ENCODE measurements at places on chromosomes 11 and 22. TPM values are rescaled to one million over a fixed set of nuclear protein-coding genes. Genes with fewer than 3 reads are reported as not detected.

DNA sequence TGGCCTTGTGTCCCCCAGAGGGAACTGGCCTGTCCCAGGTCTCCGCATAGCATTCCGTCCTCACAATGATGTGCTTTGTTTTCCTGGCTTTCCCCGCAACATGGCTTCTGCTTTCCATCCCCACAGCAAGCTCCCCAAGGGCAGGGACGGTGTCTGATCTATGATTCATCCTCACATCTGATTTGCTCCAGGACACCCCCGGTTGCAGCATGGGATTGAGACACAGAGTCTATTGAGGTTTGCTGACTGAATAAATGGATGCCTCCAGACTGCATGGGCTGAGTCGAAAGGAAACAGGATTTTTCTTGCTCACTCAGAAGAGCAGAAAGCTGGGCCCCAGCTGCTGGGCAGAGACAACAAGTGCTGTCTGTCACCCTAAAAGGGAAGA lies 40.2 kb downstream of the LMO1 start:
- no peak for DNase-seq

GRCh38 chr22:34798605-34799004 lies 267.4 kb upstream of the ISX start:
- no peak for DNase-seq

DNA sequence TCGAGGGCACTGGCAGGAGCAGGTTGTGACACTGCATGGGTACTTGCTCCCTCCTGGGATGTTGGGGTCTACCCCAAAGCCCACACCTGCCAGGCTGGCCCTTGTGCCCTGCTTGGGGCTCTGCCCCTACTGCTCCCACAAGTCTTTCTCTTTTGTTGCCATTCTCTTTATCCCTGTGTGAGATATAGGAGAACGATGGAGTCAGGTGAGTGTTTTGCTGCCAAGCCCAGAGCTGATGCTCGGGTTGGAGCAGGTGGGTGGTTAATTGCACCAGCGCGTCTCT lies 292.6 kb downstream of the TBC1D22A start:
- no peak for DNase-seq

DNA sequence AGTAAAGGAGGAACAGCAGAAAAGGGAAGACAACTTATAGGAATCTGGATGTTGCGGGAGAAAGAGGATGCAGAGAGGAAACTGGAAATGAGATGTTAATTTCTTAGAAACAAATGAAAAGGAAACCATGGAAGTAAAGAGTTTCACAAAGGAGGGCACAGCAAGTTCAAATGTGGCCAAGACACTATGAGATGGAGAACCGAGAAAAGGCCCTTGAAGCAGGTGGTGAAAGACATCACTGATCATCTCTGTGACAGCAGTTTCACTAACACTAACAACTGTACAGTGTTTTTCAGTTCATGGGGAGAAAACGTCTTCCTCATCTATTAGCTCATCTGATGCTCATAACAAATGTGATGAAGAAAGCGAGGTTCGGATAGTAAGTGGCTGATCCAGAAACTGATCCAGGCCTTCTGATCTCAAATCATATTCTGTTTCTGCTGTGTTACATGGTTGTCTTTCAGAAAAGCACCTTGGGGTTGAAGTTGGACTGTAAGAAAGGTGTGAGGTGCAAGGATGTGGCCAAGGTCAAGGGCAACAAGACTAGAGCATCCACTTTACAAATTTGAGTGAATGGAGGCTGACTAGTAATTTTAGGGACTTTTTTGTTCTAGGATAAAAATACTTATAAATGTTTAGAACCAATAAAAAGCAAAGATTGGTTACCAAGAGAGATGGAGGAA lies 492.1 kb upstream of the CADM1 start:
- no peak for DNase-seq

DNA sequence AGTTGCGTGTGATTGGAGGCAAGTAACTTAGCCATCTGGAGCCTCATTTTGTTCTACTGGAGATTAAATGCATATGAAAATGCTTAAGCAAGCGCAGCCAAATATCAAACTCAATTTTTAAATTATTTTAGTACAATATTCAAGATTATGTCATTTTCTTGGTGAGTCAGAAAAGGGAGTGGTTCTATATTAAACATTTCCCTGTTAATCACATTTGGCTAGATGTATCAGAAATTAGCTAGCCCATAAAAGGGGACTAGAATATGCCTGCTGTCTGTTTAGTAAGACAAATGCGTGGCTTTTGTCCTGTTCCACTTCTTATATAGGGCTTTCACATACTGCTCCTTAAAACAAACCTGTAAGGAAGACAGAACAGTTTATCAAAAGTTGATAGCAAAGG lies 35.0 kb upstream of the BMAL1 start:
- no peak for DNase-seq

DNA sequence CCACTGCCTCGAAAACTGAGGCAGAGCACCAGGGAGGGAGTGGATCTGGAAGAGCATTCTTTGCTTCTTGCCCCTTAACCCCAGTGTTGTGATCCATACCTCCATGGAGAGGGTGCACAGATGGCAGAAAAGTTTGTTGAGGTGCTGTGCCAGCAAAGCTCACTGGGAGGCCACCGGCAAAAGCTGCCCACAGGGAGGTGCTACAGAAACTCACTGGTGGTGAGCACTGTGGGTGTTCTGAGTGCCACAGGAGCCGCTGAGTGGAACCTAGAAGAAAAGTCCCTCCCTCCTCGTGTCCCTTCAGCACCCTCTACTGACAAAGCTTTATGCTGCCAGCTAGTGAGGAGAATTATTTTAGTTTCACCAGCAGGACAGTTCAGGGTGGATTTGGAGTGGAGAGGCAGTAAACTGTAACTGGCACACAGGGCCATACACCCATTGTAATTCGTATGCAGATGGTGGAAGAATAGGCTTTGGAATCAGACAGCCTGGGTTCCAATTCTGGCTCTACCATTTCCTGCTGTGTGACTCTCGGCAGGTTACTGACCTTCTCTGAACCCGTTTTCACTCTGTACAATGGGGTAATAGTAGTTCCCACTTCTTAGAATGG lies 84.6 kb downstream of the SWAP70 start:
- no peak for DNase-seq

GRCh38 chr22:19703869-19704268 lies 10.4 kb upstream of the SEPTIN5 start:
- DNase-seq = no peak

GRCh38 chr11:84714316-84714780 lies 912.8 kb downstream of the DLG2 start:
- peak; percentile 37 for DNase-seq

DNA sequence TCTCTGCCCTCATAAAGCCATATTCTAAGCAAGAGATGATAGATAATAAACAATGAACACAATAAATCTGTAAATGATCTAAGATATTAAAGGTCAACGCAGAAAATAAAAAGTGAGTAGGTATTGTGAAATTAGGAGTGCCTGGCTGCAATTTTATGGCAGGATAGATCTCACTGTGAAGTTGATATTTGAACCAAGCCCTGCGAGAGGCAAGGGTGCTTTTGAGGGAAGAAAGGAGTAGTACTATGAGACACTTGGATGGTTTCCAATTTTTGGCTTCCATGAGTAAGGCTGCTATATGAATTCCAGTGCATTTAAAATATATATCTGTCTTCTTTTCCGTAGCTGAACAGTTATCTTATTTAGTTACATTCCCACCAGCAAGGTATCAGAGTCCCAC lies 720.0 kb upstream of the CNTN5 start:
- DNase-seq = no peak

GRCh38 chr22:38452373-38453065 lies 2.5 kb downstream of the KCNJ4 start:
- no peak for DNase-seq

DNA sequence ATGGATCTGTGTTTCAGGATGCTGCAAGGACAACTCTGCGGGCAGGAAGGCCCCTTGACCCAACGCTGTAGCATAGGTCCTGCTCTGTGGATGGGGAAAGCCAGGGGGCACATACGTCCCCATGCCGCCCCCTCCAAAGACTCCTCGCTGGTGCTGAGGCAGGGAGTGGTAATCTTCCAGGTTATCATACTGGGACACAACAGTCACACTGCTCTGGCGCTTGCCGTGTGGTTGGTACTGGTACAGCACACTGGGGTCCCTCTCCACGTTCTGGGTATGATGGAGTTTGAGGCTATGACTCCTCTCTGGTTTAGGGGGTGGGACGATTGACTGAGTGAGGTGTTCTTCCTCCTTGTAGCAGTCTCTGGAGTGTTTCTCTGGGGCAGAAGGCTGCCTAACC lies 26.2 kb upstream of the TP53AIP1 start:
- no peak for DNase-seq

GRCh38 chr11:77173494-77173893 lies 45.4 kb downstream of the MYO7A start:
- no peak for DNase-seq

- DNase-seq = no peak
Observed at GRCh38 chr11:71286701-71287643, 34.6 kb upstream of the SHANK2 start.

- DNase-seq = no peak
Observed at GRCh38 chr11:119752345-119752871, 23.4 kb upstream of the NECTIN1 start.

DNA sequence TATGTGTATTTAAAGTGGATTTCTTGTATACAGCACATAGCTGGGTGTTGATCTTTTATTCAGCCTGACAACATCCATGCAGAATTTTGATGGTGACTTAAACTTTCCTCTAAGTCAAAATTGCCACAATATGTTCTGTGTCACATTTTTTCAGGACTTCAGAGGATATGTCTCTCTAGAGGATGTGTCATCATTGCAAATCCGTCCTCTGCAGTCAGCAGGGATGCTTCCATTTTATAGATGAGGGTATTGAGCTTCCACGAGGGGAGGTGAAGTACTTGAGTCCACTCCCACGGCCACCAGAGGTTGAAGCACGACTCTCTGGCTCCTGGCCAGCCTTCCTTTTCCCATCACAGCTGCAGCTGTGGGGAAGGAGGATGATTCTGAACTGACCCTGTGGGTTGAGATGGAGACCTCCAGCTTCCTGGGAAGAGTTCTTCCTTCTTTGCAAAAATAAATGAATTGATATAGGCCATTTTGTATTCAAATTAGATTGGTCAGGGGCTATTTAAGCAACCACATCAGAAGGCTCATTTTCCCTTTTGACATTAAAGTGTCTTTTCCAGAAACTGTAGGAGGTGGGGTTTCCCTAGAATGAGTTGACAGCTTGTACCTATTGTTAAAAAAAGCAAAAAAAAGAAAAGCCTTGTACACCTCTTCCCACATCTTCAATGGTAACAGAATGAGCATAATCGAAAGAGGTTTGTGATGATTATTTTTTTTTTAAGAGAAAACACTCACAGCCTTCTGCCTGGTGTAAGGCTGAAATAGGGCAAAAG lies 55.2 kb upstream of the MYEOV start:
- DNase-seq = no peak

DNA sequence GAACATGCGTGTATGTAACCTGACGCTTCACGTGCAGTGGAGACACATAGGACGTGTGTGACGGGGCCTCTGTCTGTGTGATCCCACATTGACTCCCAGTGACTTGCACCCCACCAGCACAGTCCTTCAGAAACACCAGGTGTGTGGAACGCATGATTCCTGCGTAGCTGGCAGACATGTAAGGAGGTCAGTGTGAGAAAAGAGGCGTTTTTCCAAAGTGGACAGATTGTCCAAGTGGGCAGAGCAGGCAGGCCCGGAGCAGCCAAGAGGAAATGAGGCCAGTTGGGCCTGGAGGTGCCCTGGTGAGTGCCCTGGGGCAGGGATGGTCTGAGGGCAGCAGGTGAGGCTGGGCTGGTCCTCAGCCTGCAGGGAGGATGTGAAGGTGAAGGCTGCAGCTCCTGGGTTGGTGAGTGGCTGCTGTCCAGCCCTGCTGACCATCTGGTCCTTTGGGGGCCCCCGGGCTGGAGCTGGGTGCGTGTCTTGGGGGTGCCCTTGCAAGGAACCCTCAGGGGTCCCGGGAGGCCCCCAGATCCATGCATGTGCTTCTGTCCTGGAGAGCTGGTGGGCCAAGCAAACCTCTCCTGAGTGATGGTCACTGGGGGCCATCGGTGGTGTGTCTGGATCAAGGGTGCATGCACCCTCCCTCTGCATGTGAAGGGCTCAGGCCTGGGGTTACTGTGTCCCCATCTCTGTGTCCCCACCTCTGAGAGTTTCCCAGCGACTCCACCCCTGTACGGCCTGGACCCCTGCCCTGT lies 26.6 kb downstream of the SHANK3 start:
- no peak for DNase-seq

- DNase-seq = peak; percentile 9
Observed at GRCh38 chr22:22935546-22936157, 48.0 kb downstream of the IGLL5 start.

GRCh38 chr11:1546536-1547466 lies 25.3 kb downstream of the DUSP8 start:
- peak; percentile 76 for DNase-seq

- DNase-seq = no peak
Observed at GRCh38 chr11:12757416-12757815, 83.2 kb downstream of the TEAD1 start.

The FAM227A gene
- total RNA-seq = 0.34 TPM

The PRODH gene
- total RNA-seq = 52.6 TPM

The RAPSN gene
- total RNA-seq = 90.6 TPM

The TPBGL gene
- total RNA-seq = not detected

The DBX1 gene
- not detected for total RNA-seq

The PATE2 gene
- total RNA-seq = not detected

The PATE3 gene
- not detected for total RNA-seq

The SCYL1 gene
- total RNA-seq = 106 TPM

All from psoas muscle (tissue), 8 donors.